ENCODE measurements at places on chromosomes 6 and 20. TPM values are rescaled to one million over a fixed set of nuclear protein-coding genes. Genes with fewer than 3 reads are reported as not detected.

GRCh38 chr6:63940056-63940455, 304.5 kb downstream of the PHF3 start:
- DNase-seq: no peak

DNA sequence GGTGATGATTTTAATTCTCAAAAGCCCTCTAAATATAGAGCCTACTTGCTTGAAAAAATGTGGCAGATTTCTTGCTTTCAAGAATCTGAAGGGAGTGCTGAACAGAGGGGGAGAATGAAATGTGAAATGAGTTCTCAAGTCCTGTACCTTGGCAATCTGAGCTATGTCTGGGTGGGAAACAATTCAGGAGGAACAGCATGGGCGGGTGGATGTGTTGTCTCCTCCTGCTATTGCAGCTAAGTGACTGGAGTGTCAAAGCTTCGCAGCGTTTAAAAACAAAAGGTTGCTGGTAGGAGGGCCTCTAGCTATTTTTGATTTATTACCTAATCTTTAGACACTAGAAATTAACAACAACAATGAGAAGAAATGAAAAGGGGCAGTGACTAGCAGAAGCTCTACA, 102.5 kb upstream of the ARG1 start:
- no peak for DNase-seq

- DNase-seq: no peak
Measured at GRCh38 chr6:17768388-17768787, 61.7 kb upstream of the NUP153 start.

DNA sequence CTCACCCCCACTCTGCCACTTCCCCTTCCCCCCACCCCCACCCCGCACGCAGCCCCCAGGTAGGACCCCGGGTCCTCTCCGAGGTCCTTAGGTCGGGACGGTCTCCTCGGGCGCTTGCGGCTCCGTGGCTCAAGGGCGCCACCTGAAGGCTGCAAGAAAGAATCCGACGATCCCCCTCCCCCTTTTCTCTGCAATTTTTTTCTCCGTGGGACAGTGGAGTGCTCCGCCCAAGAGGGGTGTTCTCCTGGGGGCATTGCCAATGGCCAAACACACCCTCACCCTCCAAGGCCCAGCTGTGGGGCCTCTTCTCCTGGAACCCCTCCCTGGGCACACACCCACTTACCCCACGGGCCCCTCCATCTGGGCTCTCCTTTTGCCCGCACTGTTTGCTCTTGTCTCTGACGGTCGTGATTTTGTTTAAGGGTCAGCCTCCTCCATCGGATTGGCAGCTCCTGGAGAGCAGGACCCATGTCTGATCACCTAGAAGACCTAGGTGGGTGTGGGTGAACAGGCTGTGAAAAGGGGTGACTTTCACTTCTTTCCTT, 1.1 kb upstream of the TMEM74B start:
- no peak for DNase-seq

- no peak for DNase-seq
Measured at GRCh38 chr6:89999154-89999553, 104.9 kb downstream of the GJA10 start.

GRCh38 chr20:55437798-55438415, 567.4 kb downstream of the CBLN4 start:
- no peak for DNase-seq

DNA sequence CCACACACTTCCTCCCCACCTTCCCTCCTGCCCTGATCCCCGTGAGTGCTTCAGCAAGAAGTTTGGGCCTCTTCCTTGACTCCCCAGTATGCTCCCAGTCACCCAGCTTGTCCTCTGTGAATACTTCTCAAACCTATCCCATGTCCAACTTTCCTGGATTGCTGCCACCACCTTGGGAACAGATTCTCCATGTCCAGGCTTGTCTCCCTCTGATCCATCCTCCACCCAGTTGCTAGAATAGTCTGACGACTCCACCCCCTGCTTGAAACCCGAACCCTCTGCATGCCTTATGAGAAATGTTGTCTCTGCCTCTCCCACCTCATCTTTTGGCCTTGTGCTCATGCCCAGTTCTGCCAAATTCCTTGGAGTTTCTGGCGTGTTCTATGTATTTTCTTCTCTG, 108.0 kb downstream of the PPP1R14C start:
- DNase-seq: no peak

MLN gene
- total RNA-seq: 0.65 TPM

- DNase-seq: no peak
Measured at GRCh38 chr6:119603501-119603900, 253.9 kb upstream of the MAN1A1 start.

ATG5 gene
- 39.3 TPM for total RNA-seq

GRCh38 chr6:145372671-145373151, 362.6 kb downstream of the EPM2A start:
- no peak for DNase-seq

COX4I2 gene
- total RNA-seq: not detected

- DNase-seq: no peak
Measured at GRCh38 chr20:17882065-17882833, 86.3 kb downstream of the SNX5 start.

TGM3 gene
- total RNA-seq: 1.5 TPM

DNA sequence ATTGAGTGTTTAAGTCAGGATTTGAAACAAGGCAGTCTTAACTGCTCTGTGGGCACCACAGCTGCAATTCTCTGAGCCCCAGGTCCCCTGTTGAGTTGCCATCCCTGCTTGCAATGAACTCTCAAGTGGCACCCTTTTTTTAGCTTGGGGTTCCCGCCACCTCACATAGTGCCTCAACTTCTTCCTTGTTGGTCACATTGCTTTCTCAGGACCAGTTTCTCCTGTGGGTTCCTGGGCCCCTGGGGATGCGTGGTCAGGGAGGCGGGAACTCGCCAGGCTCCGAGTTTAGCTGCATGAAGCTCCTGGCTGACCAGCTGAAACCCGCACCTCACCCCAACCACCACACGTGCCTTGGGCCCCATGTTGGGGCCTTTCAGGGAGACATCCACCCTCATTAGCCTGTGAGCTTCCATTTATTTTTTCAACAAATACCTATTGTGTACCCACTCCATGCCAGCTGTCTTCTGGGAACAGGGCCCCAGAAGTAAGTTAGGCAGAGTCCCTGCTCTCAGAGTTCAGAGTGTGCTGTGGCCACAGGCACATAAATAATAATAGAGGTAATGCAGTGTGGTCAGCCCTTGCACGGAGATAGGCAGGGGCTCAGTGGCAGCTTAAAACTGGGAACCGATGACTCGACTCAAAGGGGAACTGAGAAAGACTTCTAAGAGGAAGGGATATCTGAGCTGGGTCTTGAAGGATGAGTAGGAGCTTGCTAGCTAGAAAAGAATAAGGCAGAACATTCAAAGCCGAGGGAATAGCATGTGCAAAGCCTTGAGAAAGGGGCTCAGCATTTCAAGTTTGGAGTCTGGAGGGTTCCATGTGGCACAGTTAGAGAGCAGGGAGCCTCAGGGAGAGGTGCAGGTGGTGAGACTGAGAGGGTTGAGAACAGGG, 33.9 kb upstream of the FAM83D start:
- DNase-seq: no peak

- no peak for DNase-seq
Measured at GRCh38 chr6:137357263-137357947, 136.8 kb downstream of the OLIG3 start.

GRCh38 chr6:27209196-27209595, 38.3 kb upstream of the PRSS16 start:
- DNase-seq: no peak

DNA sequence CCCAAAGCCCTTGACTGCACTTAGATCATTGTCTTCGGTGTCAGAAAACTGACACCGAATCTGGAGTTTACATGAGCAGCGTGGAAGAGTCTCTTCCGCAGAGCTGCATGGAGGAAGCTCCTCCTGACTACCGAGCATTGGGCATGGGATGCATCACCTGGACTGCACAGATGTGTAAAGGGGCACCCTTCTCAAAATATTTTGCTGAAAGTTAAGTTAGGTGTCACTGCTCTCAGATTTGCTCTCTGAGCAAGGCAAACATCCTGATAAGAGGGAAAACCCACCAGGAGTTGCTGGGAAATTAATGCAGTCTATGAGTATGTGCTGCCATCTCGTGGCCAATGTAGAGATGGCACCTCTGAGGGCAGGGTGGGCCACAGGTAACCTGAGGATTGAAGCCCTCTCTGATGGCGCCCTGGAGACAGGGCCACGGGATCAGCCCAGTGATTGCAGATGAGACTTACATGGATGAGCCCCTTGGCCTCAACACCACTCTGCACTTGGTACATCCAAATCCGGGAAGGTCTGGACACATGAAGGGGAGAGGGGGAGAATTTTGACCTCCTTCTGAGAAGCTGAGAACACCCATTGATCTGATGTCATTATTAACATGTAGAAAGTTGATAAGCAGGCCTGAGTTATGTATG, 129.9 kb downstream of the LPA start:
- DNase-seq: peak; percentile 74

NOX3 gene
- not detected for total RNA-seq

- no peak for DNase-seq
Measured at GRCh38 chr6:38876475-38876874, 161.4 kb downstream of the DNAH8 start.

MACROD2 gene
- 6.7 TPM for total RNA-seq

POFUT1 gene
- 55.8 TPM for total RNA-seq

KCNS1 gene
- total RNA-seq: 2.2 TPM

PI3 gene
- 3.7 TPM for total RNA-seq

NFATC2 gene
- 9.5 TPM for total RNA-seq

OXT gene
- total RNA-seq: 1.2 TPM

GRCh38 chr20:44031001-44031574, 116.4 kb downstream of the TOX2 start:
- DNase-seq: peak; percentile 27

- no peak for DNase-seq
Measured at GRCh38 chr6:28008053-28008452, 51.0 kb downstream of the OR2B6 start.

GRCh38 chr20:33767777-33768138, 36.0 kb downstream of the ZNF341 start:
- DNase-seq: no peak

- DNase-seq: peak; percentile 37
Measured at GRCh38 chr20:19765266-19765665, 7.2 kb downstream of the RIN2 start.

GRCh38 chr6:134880487-134881190, 69.3 kb downstream of the ALDH8A1 start:
- no peak for DNase-seq

DNA sequence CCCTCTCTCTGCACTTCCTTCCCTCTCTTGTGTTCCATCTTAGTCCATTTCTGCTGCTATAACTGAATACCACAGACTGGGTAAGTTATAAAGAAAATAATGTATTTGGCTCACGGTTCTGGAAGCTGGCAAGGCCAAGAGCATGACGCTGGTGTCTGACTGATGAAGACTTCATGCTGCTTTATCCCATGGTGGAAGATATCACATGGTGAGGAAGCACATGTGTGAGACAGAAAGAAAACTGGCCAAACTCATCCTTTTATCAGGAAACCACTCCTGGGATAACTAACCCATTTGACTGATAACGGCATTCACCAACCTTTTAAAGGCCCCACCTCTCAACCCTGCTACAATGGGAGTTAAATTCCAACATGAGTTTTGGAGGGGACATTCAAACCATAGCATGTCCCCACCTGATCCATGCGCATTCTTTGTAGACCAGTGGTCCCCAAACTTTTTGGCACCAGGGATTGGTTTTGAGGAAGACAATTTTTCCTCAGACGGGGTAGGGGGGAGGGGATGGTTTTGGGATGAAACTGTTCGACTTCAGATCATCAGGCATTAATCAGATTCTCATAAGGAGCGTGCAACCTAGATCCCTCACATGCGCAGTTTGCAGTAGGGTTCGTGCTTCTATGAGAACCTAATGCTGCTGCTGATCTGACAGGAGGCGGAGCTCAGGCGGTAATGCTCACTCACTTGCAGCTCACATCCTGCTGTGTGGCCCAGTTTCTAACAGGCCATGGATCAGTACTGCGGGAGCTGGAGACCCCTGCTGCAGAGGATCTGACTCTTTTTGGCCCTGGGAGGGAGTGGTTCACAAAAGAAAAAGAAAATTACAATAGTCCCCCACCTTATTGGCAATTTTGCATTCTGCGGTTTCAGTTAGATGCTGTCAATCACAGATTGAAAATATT, 71.7 kb upstream of the RNF24 start:
- DNase-seq: peak; percentile 11

GRCh38 chr20:57429580-57430200, 38.5 kb downstream of the RBM38 start:
- DNase-seq: no peak

DNA sequence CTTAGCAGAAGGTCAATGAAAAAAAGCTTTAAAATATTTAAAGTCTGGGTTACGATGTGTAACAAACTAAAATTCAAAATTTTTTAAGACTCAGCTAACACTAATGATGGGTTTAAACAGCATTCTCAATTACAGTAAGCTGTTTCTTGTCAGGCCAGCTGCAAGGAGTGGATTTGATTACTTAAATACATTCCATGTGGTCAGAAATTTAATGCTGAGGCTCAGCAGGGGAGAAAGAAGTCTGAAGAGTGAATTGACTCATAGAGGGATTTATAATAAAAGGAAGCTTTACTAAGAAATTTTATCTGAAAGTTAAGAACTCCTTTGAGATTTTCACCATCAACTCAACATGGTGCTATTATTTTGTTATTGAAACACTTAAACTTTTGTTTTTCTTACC, 398.6 kb downstream of the KHDRBS2 start:
- DNase-seq: no peak

ANKRD6 gene
- 33.0 TPM for total RNA-seq

DNA sequence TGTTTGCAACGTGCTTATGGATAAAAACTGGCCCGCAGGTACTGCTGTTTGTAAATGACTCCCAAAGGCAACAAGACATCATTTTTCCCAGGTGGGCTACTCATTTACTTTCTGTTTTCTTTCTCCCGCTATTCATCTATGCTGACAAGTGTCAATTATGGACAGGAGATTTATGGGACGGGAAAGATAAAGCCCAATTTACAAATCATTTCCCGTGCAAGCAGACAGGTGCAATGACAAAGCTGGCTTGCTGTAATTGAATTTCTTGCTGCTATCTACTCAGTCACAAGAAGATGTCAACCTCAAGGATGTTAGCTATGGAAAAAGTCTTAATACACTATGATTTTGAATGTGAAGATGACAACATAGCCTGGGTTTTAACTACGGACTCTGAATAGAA, 125.5 kb downstream of the EPHA7 start:
- no peak for DNase-seq

GRCh38 chr6:44000164-44000842, 126.9 kb downstream of the MRPL14 start:
- no peak for DNase-seq

- DNase-seq: no peak
Measured at GRCh38 chr6:149212206-149212605, 105.3 kb upstream of the TAB2 start.

DNMT3B gene
- total RNA-seq: 18.2 TPM

IPCEF1 gene
- total RNA-seq: 0.40 TPM

- DNase-seq: no peak
Measured at GRCh38 chr6:34912715-34913464, 23.8 kb downstream of the ANKS1A start.
